ENCODE measurements at places on chromosomes 4 and X.
A peak's percentile ranks its signal among the peaks of the same experiment; 100 is the strongest.

- no peak for DNase-seq
Measured at GRCh38 chrX:69088171-69088938, 76.9 kb downstream of the PJA1 start.

DNA sequence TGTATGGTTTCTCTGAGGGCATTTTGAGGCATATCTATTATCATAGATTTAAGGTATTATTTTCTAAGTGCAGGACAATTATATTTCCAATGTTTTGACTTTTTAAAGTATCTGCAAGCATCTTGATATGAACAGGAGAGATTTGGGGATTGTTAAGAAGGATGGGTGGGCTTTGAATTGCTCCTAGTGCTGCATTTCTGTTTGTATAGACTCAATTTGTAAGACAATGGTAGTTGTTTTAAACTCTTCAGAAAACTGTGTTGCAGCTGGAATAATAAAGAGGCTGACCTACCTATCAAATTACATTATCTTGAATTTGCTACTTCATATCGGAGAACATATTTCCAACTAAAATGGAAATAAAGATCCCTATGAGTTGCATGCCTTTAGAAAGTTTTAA lies 570.3 kb downstream of the ADGRL3 start:
- DNase-seq, result no peak

- DNase-seq, result no peak
Measured at GRCh38 chr4:89604951-89605350, 232.0 kb downstream of the SNCA start.

DNA sequence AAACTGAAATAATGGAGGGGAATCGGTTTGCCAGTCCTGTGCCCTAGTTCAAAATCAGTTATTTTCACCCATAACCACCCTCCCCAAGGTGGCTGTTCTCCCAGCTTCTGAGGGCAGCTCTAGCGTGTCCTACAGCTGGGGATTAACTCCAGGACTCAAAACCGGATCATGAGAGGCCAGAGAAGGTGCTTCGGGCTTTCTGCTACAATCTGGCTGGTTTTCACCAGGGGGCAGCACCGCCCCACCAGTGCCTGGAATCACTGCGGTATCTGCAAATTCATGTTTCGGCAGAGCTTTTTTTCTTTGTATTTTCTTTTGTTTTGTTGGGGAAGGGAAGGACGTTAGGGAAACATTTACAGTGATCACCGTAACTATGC lies 28.4 kb downstream of the PDHA1 start:
- DNase-seq, result peak; percentile 48

- DNase-seq, result no peak
Measured at GRCh38 chr4:109215506-109215905, 87.0 kb downstream of the COL25A1 start.

DNA sequence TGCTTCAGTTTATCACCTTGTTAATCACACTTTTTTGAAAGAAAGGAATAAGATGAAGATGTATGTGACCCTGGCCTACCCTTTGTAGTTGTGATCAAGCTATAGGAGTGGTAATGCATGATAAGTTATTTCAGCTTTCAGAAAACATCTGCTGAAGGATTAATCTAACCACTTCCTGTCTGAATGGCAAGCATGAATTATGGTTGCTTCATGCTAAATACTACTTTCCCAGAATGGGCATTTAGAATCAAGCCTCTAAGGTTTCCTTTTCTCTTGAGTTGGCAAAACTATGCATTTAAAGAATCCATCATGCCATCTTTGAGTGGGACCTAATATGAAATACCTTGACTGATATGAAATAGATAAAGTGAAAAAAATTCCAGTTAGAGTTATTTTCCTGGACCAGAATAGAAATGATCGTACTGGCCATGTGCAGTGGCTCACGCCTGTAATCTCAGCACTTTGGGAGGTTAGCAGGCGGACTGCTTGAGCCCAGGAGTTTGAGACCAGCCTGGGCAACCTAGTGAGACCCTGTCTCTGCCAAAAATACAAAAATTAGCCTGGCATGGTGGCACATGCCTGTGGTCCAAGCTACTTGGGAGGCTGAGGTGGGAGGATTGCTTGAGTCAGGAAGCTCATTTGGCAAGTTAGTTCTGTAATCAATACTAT lies 59.1 kb downstream of the ANXA3 start:
- DNase-seq, result no peak

GRCh38 chr4:81724925-81725329 lies 253.2 kb upstream of the RASGEF1B start:
- DNase-seq, result peak; percentile 10

- DNase-seq, result no peak
Measured at GRCh38 chr4:99806545-99806944, 10.1 kb upstream of the DAPP1 start.

GRCh38 chr4:57544811-57545654 lies 434.8 kb upstream of the IGFBP7 start:
- DNase-seq, result no peak

GRCh38 chrX:154019633-154020528 lies at the start of gene IRAK1:
TSS of gene IRAK1 (minus strand) at chrX:154019902. CDS start at chrX:154019812, 90 bp downstream.
- peak; percentile 47 for DNase-seq

DNA sequence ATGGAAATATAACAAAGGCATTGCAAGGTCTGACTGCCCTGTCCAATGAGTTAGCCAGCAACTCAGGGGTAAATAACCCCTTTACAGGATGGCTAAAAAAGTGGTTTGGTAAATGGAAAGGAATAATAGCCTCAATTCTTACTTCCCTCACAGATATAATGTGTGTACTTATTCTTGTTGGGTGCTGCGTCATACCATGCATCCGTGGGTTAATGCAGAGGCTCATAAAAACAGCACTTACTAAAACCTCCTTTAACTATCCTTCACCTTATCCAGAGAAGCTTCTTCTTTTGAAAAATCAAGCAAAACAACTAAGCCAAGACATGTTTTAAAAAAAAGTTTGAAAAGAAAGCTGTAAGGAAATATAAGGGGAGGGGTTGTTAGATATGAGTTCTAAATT lies 301.0 kb downstream of the PAPSS1 start:
- DNase-seq, result no peak

GRCh38 chr4:81469781-81470455 lies 1.8 kb downstream of the RASGEF1B start:
- no peak for DNase-seq

DNA sequence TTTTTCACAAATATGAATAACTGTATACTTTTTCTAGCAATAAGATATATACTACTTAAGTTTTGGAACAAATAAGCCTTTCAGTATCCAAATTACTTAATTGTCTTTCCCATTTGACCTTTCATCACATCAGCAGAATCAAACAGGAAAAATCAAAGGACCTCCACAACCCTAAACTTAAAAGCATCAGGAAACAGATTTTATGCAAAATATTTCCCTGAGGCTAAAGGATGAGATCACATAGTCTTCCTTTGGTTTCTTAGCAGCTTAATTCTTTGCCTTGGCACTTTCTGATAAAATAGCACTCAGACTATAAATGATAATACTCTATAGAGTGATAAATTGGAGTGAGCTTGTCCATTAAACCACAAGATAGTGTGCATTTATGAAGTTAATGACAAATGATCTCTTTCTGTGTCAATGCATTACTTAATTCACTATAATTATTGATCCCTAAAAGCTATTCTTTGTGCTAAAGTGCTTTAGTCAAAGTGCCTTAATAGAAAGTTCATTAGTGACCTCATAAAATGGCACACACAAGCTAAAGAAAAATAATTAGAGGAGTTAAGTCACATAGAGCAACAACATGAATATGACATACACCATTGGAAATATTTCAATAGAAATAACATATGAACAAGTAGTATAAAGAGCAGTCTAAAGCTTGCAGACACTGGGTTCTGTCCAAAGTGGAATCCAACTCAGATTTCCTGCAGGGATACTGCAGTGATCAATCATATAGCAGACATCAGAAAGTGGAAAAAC lies 15.7 kb upstream of the NDST3 start:
- no peak for DNase-seq

DNA sequence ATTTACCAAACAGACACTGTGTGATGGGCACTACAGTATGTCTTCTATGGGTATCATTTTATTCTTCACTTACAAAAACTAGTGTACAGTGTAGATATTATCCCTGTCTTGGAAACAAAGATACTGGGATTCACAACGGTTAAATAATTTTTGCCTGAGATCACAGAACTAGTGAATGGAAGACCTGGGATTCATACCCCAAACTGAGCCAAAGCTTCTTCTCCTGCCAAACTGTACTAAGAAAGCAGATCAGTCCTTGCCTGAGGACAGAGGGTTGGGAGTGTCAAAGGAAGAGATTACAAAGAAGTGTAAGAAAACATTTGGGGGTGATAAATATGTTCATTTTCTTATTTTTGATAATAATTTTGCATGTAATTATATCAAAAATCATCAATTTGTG lies 43.1 kb downstream of the PPA2 start:
- DNase-seq, result no peak

GRCh38 chr4:2930758-2931511 lies 32.3 kb downstream of the NOP14 start:
- DNase-seq, result no peak

- no peak for DNase-seq
Measured at GRCh38 chr4:27145597-27145996, 285.0 kb downstream of the STIM2 start.

- no peak for DNase-seq
Measured at GRCh38 chr4:86894455-86894854, 2.2 kb upstream of the C4orf36 start.

- no peak for DNase-seq
Measured at GRCh38 chr4:76726176-76726575, 171.8 kb downstream of the SOWAHB start.

GRCh38 chr4:1305781-1306455 lies 16.2 kb downstream of the MAEA start:
- no peak for DNase-seq

DNA sequence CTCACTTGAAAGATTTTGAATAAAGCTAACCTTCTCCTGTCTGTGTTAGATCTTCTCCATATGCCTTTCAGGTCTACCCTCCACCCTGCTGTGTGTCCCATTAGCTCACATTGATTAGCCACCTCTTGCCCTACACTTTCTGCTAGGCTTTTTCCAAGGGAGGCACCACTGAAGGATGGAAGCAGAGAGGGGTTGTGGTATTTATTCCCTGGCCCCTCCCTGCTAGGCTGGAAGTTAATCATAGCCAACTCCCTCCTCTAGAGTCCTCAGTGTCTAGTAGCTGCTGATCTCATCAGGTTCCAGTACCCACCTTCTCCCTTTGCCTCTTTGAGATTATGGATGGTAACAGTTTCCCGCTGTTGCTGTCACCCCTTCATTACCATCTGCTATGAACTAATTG lies 8.9 kb upstream of the SMIM43 start:
- DNase-seq, result no peak

DNA sequence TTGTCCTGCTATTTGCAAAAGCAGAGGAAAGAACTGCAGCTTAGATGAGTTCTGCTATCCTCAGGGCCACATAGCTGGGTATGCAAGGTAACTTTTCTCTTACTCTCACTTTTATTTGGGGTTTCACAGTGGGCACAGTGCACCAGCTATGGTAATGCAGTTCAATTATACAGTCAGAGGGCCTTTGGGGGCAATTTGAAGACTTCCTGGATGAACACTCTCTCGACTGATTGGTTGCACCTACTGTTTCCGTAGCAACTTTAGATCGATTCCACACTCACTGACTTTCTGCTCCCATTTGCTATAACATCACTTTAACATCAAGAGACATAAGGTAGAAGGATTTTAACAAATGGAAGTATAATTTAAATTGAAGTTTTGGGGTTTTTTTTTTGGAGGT lies 128.6 kb downstream of the SLC39A8 start:
- no peak for DNase-seq

GRCh38 chr4:3819210-3819919 lies 53.2 kb downstream of the ADRA2C start:
- DNase-seq, result no peak

DNA sequence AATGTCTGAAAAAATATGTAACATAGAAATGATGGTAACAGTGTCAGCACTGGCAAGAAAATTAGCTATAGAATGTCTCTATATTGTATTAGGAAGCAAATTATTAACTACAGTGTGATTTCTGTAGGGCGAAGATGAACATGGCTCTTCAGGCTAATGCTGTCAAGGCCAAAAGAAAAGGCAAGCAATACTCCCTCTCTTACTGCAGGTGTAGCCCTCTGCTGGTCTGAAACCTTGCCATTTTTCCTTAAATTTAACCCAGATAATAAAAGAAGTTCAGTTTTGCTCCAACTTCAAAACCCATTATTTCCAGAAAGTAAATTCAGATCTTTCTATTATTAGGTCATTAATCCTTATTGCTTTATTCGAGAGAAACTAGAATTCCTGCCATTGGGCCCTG lies 215.9 kb downstream of the LRBA start:
- DNase-seq, result no peak

GRCh38 chrX:9659571-9660195 lies 106.0 kb downstream of the GPR143 start:
- no peak for DNase-seq

- no peak for DNase-seq
Measured at GRCh38 chr4:85956293-85956945, 403.4 kb downstream of the MAPK10 start.

GRCh38 chrX:111270339-111270738 lies at the start of gene CAPN6:
TSS of gene CAPN6 (minus strand) at chrX:111270483. CDS start at chrX:111263936, 6,547 bp downstream.
- DNase-seq, result no peak

DNA sequence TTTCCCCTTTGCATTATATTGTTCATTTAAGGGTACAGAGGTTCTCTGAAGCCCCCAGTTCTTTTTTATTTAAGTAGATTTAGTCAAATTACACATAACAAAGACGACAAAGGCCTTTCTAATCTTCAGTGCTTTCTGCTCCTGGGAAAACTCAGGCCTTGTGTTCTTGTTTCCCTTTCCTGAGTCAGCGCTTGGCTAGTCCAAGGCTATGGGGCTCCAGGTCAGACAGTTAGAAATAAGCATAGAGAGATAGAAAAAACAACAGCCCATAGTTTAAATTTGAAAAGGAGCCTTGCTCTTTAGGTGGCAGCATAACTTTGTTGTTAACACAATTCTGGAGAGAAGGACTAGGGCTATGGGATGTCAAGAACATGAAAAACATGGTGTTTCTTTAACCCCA lies 97.3 kb downstream of the PPP1R2C start:
- no peak for DNase-seq

GRCh38 chr4:71746379-71746778 lies 37.5 kb downstream of the GC start:
- no peak for DNase-seq

GRCh38 chrX:134661295-134661694 lies 3.0 kb upstream of the PLAC1 start:
- DNase-seq, result no peak

DNA sequence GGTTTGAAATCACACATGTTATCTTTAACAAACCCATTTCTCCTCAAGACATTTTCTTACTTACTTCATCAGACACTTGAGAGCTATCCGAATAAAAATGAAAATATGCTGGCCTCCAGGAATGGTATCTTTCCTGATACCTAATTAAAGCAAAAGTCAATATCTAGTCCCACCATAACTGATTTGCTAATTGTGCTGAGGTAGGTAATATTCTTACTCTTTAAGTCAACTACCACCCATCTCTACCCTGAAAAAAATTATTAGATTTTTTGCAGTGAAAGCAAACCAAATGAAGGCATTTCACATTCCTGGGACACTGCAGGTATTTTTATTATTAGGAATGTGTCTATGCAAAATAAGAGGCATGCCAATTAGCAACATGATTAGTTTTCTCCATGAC lies 175.8 kb downstream of the QDPR start:
- no peak for DNase-seq

GRCh38 chr4:143482840-143483239 lies 30.7 kb upstream of the SMARCA5 start:
- no peak for DNase-seq
